Transverse colon (tissue), 4 donors: ENCODE measurements at places on chromosomes 6 and 20. TPM values are rescaled to one million over a fixed set of nuclear protein-coding genes. Genes with fewer than 3 reads are reported as not detected.

Gene WRNIP1
- 105 TPM for total RNA-seq

GRCh38 chr20:10536531-10536930 lies 101.4 kb downstream of the SLX4IP start:
- H3K36me3 ChIP-seq, result no peaks in the 10 kb centered on the region
- DNase-seq, result no peak
- H3K4me3 ChIP-seq, result no peak overlapping the region

GRCh38 chr20:7585126-7585679 lies 355.1 kb downstream of the HAO1 start:
- no peak for DNase-seq
- H3K36me3 ChIP-seq, result no peaks in the 10 kb centered on the region
- no peak overlapping the region for H3K27ac ChIP-seq
- no peaks in the 10 kb centered on the region for H3K27me3 ChIP-seq

- H3K27ac ChIP-seq, result no peak overlapping the region
- H3K36me3 ChIP-seq, result no peaks in the 10 kb centered on the region
- H3K4me1 ChIP-seq, result peaks cover 3% of the 10 kb centered on the region
- peaks cover 9% of the 10 kb centered on the region for H3K27me3 ChIP-seq
Observed at GRCh38 chr6:131914967-131915751, 36.0 kb downstream of the CCN2 start.
